Fibroblast of the aortic adventitia (primary cell): ENCODE measurements at places on chromosomes 5 and 9. TPM values are rescaled to one million over a fixed set of nuclear protein-coding genes. Genes with fewer than 3 reads are reported as not detected.

The PALM2AKAP2 gene
- total RNA-seq: 4.2 and 5.0 TPM in 2 replicates

DNA sequence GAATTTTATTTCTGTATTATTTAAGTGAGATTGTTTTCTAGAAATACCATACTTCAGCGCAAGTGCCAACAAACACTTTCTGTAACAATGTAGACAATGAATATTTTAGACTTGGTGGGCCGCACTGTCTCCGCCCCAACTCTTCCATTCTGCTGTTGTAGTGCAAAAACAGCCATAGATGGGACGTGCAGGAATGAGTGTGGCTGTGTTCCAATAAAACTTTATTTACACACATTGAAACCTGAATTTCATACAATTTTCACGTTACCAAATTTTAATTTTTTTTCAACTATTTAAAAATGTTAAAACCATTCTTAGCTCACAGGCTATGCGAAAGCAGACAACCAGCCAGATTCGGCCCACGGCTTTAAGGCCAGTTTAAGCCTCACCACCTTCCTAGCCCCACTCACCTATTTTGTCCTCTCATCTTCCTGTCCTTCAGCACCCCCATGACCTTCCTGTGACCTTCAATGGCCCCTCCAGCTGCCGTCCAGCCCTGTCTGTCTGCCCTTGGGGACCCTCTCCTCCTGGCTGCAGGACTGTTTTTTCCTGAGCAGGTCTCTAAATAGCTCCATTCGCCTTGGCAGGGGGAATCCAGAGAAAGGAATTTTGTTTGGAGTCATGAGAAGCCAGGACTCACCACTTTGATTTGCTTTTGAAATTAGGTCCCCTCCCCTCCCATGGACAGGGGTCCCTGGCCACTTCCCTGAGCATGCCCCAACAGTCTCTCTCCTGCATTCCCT, 11.2 kb upstream of the ANXA6 start:
- no peak for DNase-seq

DNA sequence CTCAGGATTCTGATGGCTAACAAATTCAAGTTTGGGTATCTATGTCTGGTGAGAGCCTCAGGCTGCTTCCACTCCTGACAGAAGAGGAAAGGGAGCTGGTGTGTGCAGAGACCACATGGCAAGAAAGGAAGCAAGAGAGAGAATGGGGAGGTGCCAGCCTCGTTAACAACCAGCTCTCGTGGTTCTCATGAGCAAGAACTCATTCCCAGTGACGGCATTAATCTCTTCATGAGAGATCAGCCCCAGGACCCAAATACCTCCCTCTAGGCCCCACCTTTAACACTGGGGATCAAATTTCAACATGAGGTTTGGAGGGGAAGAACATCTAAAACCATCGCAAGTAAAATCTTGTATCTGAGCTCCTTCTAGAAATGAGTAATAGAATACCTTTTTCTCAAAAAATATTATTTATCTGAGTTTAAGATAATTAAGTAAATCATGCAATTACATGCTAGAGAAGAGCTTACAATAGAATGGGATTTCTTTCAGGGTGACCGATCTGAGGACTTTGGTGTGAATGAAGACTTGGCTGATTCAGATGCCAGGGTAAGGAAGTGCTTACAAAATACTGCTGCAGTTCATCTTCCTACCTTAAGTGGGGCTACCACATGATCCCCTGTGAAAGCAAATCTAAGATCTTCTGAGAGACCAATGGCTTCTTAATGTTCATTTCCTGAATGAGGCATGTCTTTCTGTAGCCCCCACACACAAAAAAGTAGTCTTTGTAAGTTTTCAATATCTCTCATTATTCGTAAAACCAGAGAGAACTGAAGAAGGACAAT, 11.5 kb downstream of the ANXA1 start:
- no peak for DNase-seq

- no peak for DNase-seq
Observed at GRCh38 chr5:160280384-160281095, 31.8 kb downstream of the CCNJL start.

The PPP3R2 gene
- total RNA-seq: not detected in 2 replicates

GRCh38 chr9:81052846-81053245, 636.5 kb downstream of the TLE1 start:
- peak; percentile 10 for DNase-seq

The SPATA31D4 gene
- total RNA-seq: not detected in 2 replicates

- DNase-seq: peak; percentile 86
Observed at GRCh38 chr5:143542798-143543144, 139.3 kb upstream of the NR3C1 start.

- peak; percentile 16 for DNase-seq
Observed at GRCh38 chr5:169656125-169656901, 19.2 kb downstream of the DOCK2 start.

DNA sequence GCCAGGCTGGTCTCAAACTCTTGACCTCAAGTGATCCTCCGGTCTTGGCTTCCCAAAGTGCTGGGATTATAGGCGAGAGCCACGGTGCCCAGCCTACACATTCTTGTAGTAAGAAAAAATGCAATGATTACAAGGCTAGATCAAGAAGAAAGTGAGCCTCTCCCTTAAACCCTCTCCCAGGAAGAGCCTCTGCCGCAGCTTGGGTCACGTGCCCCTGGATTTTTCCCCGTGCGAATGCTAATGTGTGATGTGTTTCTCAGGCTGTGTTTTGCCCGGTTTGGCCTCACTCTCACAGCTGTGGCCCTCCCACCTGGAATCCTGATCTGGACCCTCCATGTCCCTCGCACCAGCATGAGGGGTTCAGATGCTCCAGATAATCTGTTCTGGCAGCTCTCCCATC, 6.9 kb downstream of the PLPP7 start:
- no peak for DNase-seq

- no peak for DNase-seq
Observed at GRCh38 chr5:162801235-162801634, 636.2 kb upstream of the CCNG1 start.

GRCh38 chr9:83387401-83388185, 150.6 kb downstream of the FRMD3 start:
- no peak for DNase-seq

GRCh38 chr9:127686461-127687393, 20.1 kb upstream of the CFAP157 start:
- DNase-seq: no peak

- no peak for DNase-seq
Observed at GRCh38 chr9:124768334-124768733, 2.8 kb downstream of the NR6A1 start.

The CHD1 gene
- 44.4 and 45.2 TPM in 2 replicates for total RNA-seq

DNA sequence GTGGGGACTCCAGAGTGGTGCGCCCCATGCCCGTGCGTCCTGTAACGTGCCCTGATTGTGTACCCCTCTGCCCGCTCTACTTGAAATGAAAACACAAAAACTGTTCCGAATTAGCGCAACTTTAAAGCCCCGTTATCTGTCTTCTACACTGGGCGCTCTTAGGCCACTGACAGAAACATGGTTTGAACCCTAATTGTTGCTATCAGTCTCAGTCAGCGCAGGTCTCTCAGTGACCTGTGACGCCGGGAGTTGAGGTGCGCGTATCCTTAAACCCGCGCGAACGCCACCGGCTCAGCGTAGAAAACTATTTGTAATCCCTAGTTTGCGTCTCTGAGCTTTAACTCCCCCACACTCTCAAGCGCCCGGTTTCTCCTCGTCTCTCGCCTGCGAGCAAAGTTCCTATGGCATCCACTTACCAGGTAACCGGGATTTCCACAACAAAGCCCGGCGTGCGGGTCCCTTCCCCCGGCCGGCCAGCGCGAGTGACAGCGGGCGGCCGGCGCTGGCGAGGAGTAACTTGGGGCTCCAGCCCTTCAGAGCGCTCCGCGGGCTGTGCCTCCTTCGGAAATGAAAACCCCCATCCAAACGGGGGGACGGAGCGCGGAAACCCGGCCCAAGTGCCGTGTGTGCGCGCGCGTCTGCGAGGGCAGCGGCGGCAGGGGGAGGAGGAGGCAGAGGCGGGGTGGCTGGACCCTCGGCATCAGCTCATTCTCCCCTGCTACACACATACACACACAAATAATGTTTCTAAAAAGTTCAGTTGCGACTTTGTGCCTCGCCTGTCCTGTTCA, 668 bp downstream of the GLIS3 start:
- peak; percentile 57 for DNase-seq

- DNase-seq: no peak
Observed at GRCh38 chr5:151258201-151258611, 5.2 kb downstream of the GM2A start.

The CNTNAP3 gene
- 2.1 and 25.7 TPM in 2 replicates for total RNA-seq

The LAMC3 gene
- 0.08 TPM in 1 of 2 replicates, not detected in the other for total RNA-seq

GRCh38 chr5:145981589-145982571, 45.5 kb downstream of the SH3RF2 start:
- DNase-seq: no peak

- peak; percentile 62 for DNase-seq
Observed at GRCh38 chr5:131109540-131110255, 55.4 kb downstream of the HINT1 start.

The STC2 gene
- 48.3 and 400 TPM in 2 replicates for total RNA-seq

The CDC20B gene
- total RNA-seq: not detected in 2 replicates

DNA sequence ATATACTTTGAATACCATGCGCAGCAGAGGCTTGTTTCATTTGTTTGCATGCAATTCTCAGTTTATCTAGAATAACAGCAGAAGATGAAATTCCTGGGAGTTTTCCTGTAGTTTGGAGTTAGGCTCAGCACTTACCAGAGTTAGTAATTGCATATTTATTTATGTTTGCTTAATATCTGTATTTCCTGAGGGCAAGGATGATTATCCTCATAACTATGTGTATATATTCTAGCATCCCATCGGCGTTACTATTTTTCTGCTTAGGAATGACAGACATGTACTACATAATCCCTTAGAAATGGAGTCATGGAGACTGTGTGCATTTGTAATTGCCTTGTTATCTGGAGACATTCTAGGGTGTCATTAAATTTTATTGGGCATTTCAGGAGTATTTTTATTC, 1184.8 kb downstream of the DTWD2 start:
- DNase-seq: no peak

- DNase-seq: no peak
Observed at GRCh38 chr9:109224751-109225150, 57.7 kb upstream of the FRRS1L start.

The CD180 gene
- total RNA-seq: 0.09 and 0.16 TPM in 2 replicates

DNA sequence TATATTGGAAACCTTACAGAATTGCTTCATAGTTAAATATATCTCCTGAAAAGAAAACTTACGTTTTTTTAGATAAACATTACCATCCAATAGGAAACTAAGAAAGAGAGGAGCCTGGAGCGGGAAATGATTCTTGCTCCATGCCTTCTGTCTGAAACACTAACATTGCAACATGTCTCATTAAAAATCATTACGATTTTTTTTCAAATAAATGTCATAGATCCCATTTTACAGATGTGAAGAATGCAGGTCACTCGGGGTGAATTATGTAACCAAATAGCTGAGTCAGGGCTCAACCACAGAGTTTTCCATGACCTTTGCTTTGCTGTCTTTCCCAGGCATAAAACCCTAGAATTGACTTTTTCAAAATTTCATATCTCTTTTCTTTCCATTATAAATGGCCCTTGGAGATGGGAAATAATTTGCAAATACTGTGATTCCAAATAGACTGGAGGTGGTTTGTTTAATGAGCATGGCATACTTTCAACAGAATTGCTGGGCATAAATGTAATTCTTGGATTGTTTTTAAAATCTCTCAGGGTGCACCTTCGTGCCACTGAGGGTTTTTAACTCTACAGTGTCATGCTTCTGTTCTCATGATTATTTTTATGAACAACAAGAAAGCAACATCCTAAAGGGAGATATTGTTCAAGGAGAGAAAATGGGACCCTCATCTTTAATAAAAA, 302.8 kb downstream of the EBF1 start:
- DNase-seq: peak; percentile 19

The IL7R gene
- 0.90 TPM in 1 of 2 replicates, not detected in the other for total RNA-seq

DNA sequence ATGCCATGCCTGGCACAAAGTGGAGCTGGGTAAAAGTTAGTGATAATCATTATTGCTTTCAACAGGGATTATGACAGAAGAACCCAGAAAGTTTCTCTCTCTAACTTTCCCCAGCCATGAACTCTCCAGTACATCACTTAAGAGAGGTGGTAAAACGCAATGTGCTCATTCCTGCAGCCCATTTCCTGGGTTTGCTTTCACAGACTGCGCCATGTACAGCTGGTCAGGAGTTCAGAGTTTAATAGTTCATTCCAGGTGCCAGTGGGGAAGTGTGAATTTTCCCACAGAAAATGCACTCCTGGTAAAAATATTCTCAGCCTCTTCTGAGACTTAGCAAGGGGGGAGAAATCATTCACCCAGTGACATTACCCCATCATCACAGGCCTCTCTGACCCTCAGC, 35.5 kb downstream of the ADAM19 start:
- DNase-seq: no peak
